ENCODE measurements at places on chromosomes 5 and 9.

DNA sequence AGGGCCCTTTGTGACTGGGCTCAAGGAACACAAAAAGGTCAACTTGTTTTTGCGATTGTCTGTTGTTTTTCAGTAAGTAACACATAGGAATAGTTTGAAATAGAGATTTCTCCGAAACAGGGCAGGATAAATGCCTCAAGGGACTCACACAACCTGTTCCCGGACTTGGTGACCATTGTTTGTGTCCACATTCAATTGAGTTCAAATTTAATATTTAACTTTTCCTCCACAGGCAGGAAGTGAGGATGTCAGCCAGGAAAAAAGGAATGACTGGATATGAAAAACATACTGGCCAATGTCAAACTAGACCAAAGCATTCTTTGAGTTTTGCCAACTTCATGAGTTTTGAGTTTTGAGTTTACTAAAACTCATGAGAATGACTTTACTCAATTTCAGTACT is 72.7 kb downstream of the SPATA31C2 start:
- no peak for DNase-seq

GRCh38 chr9:29066141-29066640 is 1492.9 kb upstream of the C9orf72 start:
- DNase-seq = no peak

- no peak for DNase-seq
These were observed 37.2 kb downstream of the DCAF12 start for GRCh38 chr9:34089311-34089710.

GRCh38 chr5:87411973-87412629 is 629 bp downstream of the CCNH start:
- no peak for DNase-seq

DNA sequence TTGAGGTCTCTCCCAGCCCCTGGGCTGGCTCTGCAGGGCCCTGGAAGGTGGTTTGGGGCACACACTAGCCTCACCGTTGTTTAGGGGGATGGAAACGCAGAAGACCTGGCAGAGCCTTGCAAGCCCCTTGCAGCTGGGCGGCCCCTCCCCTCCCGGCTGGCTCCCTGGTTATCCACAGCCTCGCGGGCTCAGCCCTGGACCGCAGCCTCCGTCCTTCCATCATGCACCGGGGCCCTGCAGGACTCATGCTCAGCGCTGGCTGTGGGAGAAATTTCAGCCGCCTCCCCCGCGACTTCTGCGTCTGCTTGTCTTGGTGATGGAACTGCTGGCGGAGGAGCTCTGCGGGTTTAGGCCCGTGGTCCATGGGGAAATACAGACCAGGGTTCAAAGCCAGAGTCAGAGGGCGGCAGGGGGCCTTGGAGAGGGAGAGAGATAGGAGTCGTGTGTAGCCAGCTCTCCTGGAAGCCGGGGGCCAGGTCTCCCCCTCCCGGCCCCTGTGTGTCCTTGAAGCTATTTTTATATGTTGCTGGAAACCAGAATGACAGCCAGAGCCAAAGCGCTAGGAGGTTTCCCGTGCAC is 75.8 kb upstream of the IER5L start:
- no peak for DNase-seq

- DNase-seq = no peak
These were observed 12.8 kb upstream of the TSSK1B start for GRCh38 chr5:113447498-113448050.

DNA sequence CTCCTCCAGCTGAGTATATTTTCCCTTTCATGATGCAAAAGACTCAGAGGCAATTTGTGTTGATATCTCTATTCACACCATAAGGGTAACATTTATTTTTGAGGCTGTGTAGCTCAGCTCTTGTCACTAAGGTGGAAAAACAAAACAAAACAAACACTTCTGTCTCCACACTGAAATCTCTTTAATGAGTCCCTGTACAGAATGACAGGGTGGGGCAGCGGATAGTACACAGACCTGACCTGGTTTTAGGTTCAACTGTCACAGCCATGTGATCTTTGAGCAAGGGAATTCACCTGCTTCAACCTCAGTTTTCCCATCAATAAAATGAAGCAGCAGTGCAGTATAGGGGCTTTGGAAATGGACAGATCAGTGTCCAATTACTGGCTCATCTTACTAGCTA is 29.3 kb downstream of the TLR4 start:
- DNase-seq = no peak

- no peak for DNase-seq
These were observed 438.4 kb downstream of the PLK2 start for GRCh38 chr5:58021466-58021865.

DNA sequence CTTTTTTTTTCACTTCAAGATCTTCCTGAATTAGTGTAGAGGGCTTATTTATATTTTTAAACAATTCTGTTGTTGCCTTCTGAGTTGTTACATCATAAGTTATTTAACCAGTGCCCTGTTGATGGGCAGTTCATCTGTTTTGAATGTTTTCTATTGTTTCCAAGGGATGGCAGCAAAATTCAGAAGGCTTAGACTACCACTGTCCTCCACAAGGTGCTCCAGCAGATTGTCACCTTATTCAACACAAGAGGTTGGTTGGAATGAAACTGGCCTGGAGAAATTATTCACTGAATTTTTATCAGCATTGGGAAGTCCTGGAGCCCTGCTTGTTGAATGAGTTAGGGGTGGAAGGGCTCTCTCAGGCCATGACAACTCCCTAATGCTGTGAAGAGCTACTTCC is 1.3 kb upstream of the KLHL9 start:
- no peak for DNase-seq

GRCh38 chr5:73352649-73353230 is 95.8 kb downstream of the FOXD1 start:
- no peak for DNase-seq

DNA sequence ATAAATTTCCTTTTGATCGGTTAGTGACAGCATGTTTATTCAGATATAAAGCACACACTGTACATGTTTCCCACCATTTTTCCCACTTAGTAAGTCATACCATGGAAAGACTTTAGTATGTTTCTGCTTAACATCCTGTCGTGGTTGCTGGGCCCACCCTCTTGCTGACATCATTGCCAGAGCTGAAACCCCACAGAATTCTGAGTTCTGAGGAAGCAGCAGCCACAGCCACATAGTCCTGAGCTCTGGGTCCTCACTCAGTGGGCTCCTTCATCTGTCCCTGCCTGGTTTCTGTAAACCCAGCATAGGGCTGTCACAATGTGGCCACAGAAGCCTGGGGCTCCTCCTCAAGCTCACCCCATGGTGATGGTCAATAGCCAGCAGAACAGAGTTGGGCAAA is 441.5 kb downstream of the ENC1 start:
- no peak for DNase-seq

DNA sequence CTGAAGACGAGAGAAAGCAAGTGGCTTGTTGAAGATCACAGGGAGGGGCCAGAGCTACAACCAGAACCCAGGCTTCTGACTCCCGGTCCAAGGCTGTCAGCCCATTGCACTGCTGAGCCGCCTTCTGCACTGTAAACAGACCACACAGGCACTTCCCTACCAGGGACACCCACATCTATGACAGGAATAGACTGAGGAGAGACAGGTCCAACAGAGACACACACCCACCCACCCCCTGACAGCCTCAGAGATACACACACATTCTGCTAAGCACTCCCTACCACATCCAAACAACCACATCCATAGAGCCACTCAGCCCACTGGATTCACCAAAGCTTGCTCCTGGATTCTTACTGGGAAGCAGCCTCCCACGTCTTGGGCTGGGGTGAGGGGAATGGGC is 23.0 kb upstream of the MYORG start:
- DNase-seq = no peak

- DNase-seq = no peak
These were observed 131.3 kb upstream of the ADRA1B start for GRCh38 chr5:159784993-159785392.

GRCh38 chr5:81142108-81142507 is 91.0 kb upstream of the CKMT2 start:
- no peak for DNase-seq

GRCh38 chr9:5838884-5839571 is 6.1 kb upstream of the ERMP1 start:
- no peak for DNase-seq

DNA sequence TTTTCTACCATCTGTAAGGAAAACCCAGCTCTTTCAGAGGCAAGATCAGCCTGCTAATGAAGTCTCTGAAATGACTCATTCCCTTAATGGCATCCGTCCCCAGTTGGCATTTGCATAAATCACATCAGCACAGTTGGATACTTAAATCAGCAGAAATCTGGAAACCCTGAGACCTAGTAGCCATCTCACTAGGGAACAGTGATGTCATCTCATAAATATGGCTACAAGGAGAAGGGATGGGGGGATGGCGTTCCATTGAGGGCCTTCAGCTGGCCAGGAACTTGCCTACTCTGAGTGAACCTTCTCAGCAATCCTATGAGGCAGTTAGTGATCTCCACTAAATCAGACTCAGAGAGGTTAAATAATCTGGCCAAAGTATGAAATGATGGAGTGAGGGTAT is 81.8 kb downstream of the CMYA5 start:
- no peak for DNase-seq

DNA sequence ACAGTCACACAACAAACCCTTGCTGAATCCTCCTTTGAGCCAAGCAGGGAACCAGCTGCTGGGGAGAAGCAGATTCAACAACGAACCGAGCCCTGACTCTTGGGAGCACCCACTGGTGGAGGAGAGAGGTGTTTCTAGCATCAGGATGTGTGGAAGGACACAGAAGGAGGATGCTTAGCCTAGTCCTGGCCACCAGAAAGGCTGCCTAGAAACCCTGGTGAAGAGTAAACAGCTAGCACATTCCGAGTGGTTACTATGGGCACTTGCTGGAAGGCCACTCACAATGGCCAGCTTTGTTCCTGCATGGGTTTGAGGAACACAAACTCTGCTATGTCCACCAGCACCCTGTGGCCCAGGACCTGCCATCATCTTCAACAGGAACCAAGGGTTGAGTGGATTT is 1.8 kb downstream of the TIFAB start:
- DNase-seq = no peak

DNA sequence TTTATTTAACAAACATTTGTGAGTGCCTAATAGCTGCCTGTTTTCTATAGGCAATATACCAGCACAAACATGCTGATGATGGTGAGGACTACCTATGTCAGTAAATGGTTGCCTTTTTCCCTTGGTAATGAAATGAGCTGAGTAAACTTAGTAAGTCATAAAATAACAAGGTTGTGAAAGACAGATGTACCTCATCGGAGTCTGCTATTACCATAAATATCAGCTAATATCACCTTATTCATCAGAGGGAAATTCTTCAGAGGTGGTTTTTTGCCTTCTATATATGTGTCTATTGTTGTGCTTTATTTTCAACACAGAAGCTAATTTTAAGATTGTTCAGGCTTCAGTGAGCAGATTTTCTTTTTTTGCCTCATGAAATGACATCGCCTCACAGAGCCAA is 1040.5 kb downstream of the DTWD2 start:
- DNase-seq = no peak

GRCh38 chr9:8693464-8693863 is 893.9 kb upstream of the DMAC1 start:
- DNase-seq = no peak

DNA sequence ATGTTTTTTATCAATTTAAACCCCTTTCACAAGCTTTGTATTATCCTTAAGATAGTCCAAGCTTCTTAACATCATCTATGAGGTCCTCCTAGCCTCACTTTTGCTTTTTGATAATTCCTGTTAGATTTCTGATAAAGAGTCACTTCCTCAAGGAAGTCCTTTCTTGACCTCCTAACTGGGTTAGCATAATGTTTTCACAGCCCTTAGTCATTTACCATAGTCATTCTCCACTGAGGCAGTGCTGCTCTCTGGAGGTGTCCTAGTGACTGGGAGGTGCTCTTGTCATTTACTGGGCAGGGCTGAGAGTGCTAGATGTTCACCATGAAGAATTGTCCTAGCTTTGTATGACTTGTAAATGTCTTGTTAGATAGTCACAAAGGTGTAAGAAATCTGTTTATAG is 26.4 kb downstream of the TNPO1 start:
- no peak for DNase-seq

DNA sequence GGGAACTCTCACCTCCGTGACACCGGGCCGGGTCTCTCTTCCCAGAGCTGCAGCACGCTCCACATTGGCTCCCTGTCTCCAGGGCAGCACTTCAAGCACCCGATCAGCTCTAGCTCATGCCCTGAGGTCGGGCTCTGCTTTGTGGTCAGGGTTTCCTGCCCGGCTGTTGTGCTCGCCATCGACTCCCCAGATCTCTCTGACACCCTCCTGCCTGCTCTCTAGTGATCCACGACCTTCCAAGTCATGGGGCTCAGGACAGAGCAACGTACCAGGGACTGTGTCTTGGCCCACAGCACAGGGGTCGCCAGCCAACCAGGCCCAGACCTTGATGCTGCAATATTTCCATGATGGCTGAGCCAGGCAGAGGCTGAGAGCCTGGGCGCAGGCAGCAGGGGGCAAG is 45.1 kb downstream of the PRRT1B start:
- no peak for DNase-seq

- DNase-seq = no peak
These were observed 361.5 kb upstream of the CDH10 start for GRCh38 chr5:25006237-25006636.

DNA sequence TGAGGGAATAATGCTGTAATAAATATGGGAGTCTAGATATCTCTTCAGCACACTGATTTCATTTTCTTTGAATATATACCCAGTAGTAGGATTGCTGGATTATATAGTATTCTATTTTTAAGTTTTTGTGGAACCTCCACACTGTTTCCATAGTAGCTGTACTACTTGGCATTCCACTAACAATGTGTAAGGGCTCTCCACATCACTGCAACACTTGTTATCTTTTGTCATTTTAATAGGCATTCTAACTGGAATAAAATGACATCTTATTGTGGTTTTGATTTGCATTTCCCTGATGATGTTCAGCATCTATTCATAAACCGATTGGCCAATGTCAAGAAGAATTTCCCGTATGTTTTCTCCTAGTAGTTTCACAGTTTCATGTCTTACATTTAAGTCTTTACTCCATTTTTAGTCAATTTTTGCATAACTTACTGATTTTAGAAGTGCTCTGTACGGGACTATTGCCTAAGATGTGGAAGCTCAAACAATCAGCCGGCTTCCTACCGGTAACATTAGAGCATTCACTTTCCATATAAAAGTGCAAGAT is 1078.8 kb downstream of the TAF11L14 start:
- no peak for DNase-seq

DNA sequence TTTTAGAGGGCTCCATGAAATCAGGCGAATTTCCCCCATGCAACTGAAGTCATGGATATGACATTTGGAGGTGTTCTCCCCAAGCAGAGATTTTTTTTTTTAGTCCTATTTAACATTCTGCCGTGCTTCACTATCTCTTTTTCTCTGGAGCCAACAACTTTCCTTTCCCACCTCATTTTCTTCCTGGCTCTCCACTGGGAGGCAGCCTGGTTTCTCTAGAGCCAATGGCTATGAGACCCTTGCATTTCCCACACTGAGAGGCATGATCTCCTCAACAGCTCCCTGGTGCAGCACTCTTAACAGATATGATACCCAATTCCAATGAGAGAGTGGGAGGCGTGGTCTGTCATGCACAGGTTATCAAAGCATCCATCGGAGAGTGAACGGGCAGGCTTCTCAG is 310.8 kb downstream of the DRD1 start:
- DNase-seq = no peak

GRCh38 chr9:125240649-125240999 is 519 bp downstream of the HSPA5 start:
- no peak for DNase-seq

Data from NCI-H1436 treated with DMSO at 0.1 percent for 48 hours (cell line).